ENCODE measurements at places on chromosomes 7 and 10. TPM values are rescaled to one million over a fixed set of nuclear protein-coding genes. Genes with fewer than 3 reads are reported as not detected.

GRCh38 chr10:1183033-1183396 is 126.8 kb downstream of the WDR37 start:
- no peak for DNase-seq

DNA sequence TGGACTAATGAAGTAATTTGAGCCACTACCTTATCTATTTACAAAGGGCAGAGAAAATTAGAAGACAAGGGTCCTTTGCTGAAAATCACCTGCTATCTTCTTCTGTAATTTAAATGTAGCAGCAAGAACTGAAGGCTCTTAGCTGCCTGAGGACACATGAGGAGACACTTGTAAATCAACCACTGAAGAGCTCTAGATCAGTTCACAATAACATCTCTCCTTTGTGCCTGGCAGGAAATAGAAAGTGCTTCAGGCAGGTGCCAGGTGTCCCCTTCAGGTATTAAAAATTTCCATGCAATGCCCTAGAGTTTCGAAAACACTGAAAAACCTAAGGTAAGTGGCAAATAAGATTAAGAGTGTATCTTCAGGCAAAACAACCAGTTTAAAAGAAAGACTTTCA is 474.6 kb downstream of the GRM8 start:
- no peak for DNase-seq

DNA sequence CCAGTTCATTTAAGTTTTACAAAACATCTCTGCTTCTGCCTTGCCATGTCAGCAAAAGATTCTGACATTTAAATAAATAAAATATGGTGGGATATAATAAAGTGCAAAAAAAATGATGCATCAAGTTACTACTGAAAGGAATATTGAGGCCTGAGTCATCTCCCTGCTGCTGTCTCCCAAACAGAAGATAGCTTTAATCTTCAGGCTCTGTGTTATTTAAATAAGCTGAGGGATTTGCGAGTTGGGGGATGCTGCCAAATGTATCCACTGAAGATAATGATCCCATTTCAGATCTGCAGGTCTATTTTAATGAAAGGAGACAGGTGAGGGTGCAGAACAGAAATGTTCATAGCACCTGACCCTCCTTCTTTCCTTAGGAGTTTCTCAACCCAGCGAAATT is 720.8 kb downstream of the AUTS2 start:
- DNase-seq: no peak

- no peak for DNase-seq
These were observed 47.3 kb downstream of the CDCA7L start for GRCh38 chr7:21898265-21898930.

DNA sequence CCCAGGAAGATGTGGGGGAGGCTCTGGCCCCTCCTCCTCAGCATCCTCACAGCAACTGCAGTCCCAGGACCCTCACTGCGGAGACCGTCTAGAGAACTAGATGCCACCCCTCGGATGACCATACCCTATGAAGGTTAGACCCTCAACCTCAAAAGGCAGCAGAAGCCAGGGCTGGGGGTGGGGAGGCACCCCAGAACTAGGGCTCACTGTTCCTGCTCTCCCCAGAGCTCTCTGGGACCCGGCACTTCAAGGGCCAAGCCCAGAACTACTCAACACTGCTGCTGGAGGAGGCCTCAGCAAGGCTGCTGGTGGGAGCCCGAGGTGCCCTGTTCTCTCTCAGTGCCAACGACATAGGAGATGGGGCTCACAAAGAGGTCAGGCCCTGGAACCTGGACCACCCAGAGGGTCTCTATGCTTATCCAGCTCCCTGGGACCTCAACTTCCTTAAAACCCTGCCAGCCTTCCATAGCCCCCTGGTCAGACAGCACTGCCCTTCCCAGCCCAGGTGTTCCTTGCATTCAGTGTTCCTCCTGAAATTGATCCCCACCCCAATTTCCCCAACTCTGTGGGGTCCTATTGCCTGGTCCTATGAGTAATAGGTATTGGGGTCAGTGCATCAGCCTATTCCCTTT is 3.7 kb downstream of the SEMA4G start:
- DNase-seq: no peak

DNA sequence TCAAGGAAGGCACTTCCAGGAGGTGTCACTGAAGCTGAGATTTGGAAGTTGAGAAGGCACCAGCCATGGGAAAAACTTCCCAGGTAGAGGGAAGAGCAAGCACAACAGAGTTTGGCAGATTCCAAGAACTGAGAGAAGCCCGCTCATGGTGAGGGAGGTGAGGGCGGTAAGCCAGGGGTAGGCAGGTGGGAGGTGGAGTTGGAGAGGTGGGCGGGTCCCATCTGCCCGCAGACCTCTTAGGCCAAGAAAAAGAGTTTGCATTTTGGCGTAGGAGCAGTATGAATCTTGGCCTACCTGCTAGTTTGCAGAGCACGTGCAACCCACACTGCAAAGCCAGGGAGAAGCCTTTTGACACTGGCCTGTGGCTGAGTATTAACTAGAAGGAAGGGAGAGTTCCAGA is 18.8 kb downstream of the FRMPD2 start:
- no peak for DNase-seq

- no peak for DNase-seq
These were observed 2.5 kb downstream of the SRRM3 start for GRCh38 chr7:76204147-76204546.

DNA sequence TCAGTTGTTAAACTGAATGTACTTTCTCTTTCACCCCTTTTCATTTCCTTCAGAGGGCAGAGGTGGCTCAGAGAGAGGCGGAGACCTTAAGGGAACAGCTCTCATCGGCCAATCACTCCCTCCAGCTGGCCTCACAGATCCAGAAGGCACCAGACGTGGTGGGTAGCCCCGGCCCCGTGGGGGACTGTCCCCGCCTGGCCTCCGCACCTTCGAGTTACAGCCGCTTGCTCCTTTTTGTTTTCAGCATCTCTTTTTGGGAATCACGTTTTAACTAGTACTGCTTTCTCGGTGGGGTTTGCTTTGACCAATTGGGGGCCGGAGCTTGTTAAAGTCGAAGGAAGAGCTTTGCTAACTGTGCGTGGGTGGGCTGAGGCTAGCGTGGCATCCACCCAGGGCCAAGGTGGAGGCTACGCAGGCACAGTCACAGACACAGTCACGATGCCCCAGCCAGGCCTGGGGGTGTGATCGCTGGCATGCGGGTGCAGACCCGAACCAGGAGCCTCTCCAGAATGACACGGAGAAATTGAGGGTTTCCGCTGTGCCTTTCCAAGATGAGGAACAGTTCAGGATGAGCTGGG is 116.2 kb upstream of the SH2B2 start:
- DNase-seq: peak; percentile 73

GRCh38 chr7:73338321-73338720 is 10.4 kb downstream of the FKBP6 start:
- DNase-seq: no peak

GRCh38 chr10:76491216-76491615 is 1059.8 kb downstream of the LRMDA start:
- peak; percentile 88 for DNase-seq

DNA sequence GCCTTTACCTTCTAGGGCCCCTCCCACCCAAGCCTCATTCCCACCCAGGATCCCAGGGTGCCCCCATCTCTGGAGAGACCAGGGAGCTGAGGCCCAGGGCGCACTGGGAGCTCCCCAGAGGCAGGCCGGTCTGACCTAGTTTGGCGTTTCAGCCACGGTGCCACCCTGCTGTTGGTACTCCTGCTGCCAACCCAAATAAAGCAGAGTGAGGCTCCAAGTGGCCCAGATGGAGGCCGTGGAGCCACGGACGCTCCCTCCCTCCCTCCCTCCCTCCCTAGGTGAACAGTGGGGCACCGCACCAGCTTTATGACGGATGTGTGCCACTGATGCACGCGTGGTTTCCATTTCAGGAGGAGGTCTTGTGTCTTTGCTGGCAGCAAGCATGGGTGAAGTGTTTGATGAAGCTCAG is 1.8 kb downstream of the INPP5A start:
- no peak for DNase-seq

DNA sequence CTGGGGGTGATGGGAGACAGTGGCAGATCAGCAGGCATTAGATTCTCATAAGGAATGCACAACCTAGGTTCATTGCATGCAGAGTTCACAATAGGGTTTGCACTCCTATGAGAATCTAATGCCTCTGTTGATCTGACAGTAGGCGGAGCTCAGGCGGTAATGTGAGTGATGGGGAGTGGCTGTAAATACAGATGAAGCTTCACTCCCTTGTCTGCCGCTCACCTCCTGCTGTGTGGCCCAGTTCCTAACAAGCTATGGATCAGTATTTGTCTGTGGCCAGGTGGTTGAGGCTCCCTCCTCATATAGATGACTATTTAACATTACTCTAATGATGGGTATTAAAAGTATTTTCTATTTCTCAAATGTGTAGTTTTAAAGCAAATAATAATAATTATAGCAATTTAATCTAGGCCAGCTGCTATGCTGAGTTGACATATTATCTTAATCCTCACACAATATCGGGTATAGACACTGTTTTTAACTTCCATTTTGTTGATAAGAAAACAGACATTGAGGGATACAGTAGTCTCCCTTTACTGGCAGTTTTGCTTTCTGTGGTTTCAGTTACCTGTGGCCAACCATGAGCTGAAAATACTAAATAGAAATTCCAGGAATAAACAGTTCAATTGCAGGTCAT is 39.9 kb downstream of the KIF20B start:
- no peak for DNase-seq

- DNase-seq: no peak
These were observed 25.9 kb upstream of the DDC start for GRCh38 chr7:50591098-50591479.

- DNase-seq: no peak
These were observed 496.9 kb downstream of the CCSER2 start for GRCh38 chr10:84825330-84825729.

- DNase-seq: peak; percentile 69
These were observed 577 bp downstream of the DNAJB9 start for GRCh38 chr7:108570146-108570755.

- peak; percentile 87 for DNase-seq
These were observed 241.3 kb downstream of the ANK3 start for GRCh38 chr10:60148266-60148840.

DNA sequence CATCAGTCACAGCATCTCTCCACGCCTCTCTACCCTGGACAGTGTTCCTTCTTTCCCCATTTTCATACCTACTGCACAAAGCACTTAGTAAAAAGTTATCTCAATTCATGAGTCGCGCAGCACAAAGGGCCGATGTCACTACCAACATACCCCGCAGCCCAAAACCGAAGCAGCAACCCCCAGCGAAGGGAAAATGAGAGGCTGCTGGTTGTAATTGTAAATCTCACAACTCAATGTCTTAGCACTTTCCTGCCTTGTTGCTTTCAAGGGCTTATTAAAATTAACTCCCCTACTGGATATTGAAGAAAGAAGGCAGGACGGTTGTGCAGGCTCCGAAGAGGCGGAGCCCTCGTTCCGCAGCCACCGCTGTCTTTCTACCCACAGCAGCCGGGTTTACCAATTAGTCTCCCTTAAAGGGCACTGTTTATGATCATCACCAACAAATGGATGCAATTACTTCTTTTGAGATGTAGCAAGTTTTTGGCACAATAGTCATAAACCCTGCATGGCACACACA is 6.5 kb downstream of the DIP2C start:
- no peak for DNase-seq

RHEB gene
- 109 TPM for total RNA-seq

OR2A1 gene
- total RNA-seq: not detected

TMEM229A gene
- total RNA-seq: not detected

GIMAP4 gene
- total RNA-seq: 174 TPM

TMEM273 gene
- 3.7 TPM for total RNA-seq

VENTX gene
- not detected for total RNA-seq

METTL27 gene
- 1.2 TPM for total RNA-seq

MLXIPL gene
- total RNA-seq: not detected

TRIM74 gene
- total RNA-seq: 0.58 TPM

OSBPL3 gene
- 27.1 TPM for total RNA-seq

H2BK1 gene
- total RNA-seq: not detected

PTPRZ1 gene
- total RNA-seq: not detected

BRAF gene
- total RNA-seq: 25.7 TPM

LRMDA gene
- 5.1 TPM for total RNA-seq

CTTNBP2 gene
- 0.25 TPM for total RNA-seq
